Memory B cell (primary cell): ENCODE measurements at places on chromosomes 5 and 9.

DNA sequence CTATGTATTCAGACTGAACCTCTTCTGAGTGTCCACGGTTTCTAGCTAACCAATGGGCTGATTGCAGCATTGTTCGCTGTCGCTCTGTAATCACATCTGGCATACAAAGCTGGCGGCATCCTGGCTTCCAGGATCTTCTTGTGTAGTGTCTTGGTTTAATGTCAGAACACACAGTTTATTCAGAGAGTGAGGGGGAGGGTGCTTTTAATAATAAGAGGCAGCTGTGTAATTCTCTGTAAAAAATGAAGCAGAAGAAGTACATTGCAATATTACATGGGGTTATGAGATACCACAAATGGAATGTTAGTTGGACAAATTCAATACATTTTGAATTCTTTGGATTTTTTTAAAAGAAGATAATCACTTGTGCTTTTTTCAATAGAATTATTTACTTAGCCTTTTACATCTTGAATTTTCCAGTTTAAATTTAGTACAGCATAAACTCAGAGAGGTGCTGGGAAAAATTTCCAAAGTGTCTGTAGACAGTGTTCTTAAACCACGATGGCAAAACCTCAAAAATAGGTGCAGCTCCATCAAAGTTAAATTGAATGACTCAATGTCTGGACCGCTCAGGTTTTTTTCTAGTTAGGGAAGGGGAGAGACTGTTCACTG lies 206.0 kb downstream of the PCSK1 start:
- no peak for DNase-seq

GRCh38 chr9:109945573-109945972 lies 165.6 kb downstream of the PALM2AKAP2 start:
- no peak for DNase-seq

DNA sequence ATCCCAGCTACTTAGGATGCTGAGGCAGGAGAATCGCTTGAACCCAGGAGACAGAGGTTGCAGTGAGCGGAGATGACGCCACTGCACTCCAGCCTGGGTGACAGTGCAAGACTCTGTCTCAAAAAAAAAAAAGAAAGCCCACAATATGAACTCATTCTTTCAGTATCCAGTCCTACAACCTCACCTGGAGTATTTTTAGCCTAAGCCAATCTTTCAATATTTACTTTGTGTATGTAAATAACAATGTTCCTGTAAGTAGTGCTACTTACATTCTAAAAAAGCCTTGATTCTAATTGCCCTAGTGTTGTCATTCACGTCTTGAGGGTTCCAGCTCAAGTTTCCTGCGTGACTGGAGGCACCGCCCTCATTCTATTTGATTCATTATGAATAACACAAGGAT lies 62.0 kb downstream of the BHMT start:
- no peak for DNase-seq

GRCh38 chr9:116162241-116162781 lies 8.7 kb downstream of the PAPPA start:
- DNase-seq: no peak

DNA sequence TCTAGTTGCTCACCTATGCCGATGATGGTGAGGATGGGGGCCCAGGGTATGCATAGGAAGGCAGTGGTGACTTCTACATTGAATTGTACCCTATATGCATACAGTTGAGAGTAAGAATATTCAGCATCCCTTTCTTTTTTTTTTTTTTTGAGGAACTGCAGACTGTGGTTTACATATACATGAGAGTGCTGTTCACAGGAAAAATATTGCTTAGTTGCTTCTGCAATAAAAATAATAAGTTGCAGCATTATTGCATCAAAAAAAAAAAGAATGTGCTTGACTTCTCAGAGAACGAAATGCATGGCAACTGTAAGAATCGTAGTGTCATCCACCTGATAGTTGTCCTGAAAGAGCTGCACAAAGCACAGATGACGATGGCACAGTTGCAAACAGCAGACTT lies 52.8 kb downstream of the PTCD2 start:
- DNase-seq: no peak

GRCh38 chr5:10860645-10861422 lies 99.8 kb upstream of the DAP start:
- DNase-seq: no peak

DNA sequence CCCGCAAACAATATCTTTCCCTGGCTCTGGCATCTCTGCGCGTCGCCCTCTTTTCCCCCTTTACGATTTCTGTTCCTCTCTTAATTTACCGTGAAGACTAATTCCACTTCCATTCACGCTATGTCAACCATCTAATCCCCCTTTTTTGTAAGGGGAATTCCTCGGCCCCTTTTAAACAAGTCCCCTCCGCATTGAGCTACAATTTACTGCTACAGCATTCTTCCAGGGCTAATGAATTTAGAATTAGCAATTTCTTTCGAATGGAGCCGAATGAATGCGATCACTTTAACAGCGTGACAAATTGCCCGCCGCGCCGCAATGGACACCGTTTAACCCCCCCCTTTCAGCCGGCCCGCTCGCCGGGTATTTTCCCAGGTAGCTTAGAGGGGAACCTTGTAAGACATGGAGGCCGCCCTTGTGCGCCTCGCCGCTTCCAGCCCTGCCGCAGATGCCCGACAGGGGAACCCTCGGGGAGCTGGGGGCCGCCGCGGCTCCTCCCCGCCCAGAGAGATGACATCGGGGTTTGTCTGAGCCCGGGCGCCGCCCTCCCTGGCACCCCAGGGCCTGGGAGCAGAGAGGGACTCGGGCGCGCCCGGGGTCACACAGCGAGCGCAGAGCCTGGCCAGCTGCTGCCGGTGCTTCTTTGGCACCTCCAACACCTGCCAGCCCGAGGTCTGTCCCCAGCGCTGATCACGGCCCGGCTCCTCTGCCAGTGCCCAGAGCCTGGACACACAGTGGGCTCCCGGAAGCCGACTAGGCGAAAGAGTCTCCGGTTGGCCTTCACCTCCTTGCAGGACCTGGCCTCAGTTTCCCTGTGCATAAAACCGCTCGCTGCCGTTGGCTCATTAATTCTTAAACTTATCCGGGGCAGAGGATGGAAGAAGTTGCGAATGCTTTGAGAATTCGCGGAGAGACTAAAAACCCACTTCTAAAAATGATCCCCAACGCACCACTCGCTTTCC lies 1.3 kb downstream of the PRDM12 start:
- no peak for DNase-seq

GRCh38 chr9:108751369-108751768 lies 104.4 kb downstream of the ACTL7B start:
- no peak for DNase-seq

DNA sequence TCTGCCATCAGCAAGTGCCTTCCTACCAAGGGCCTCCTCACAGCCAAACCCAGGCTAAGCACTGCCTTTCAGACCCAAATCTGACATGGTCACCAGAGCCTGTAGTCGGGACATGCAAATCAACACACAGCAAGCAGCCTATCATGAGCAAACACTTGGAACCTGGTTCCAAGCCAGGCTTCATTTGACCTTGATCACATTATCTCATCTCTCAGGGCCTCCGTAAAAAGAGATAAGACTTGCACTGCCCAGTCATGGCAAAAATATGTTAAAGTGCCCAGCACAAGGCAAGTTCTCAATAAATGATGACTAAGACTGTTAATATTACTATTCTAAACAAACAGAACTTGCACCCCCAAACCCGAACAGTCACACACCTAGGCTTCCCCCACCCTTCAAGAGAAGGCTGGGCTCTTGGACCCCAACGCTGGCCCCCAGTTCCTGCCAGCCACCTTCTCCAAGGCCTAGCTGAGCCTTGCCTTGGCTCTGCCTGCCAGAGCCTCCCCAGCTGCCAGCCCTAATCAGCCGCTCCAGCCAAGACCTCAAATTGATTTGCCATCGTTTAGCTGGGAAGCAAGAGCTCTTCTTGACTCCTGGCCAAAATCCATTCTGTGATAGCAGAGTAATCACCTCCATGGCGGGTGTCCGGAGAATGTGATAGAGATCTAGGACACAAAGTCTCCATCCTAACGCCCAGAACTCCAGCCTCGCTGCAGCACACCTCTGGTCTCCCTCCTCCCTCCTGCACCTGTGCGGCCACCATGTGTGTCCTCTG lies 18.7 kb downstream of the CPLX2 start:
- no peak for DNase-seq

GRCh38 chr5:10596886-10597451 lies 33.1 kb downstream of the ANKRD33B start:
- no peak for DNase-seq

- DNase-seq: no peak
These were observed 10.9 kb downstream of the CCDC127 start for GRCh38 chr5:206927-207536.

- no peak for DNase-seq
These were observed 147.8 kb upstream of the CCNH start for GRCh38 chr5:87560528-87560927.

DNA sequence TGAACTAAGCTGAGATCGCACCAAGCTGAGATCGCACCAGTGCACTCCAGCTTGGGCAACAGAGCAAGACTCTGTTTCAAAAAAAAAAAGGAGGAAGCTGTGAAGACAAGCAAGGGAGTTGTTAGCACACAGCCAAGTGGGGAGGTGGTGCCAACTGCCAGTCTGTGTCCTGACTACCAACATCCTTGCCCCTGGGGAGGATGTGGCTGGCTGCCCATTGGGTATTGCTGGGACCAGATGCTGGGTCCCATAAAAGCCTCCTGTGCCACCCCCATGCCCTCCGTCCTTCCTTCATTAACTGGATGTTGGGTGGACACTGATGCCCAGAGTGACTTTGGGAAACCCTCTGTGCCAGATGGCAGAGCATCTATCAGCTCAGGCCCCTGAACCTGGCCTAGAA lies 157.1 kb upstream of the COL5A1 start:
- DNase-seq: no peak

- no peak for DNase-seq
These were observed 1348.3 kb upstream of the CDH6 start for GRCh38 chr5:29845206-29845605.

- DNase-seq: no peak
These were observed 201.9 kb downstream of the ZNF608 start for GRCh38 chr5:124544366-124545055.

GRCh38 chr5:179913461-179913860 lies 5.8 kb upstream of the TBC1D9B start:
- DNase-seq: no peak

DNA sequence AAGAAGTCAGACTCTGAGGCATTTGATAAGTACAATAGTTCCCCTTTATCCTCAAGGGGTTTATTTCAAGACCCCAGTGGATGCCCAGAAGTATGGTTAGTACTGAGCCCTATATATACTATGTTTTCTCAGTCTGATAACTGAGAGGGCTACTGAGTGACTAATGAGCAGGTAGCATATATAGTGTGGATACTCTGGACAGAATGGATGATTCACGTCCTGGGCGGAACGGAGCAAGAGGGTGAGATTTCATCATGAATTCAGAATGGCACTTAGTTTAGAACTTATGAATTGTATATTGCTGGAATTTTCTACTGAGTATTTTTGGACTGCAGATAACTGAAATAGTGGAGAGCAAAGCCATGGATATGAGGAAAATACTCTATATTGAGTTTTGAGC lies 457.6 kb downstream of the PLK2 start:
- no peak for DNase-seq

DNA sequence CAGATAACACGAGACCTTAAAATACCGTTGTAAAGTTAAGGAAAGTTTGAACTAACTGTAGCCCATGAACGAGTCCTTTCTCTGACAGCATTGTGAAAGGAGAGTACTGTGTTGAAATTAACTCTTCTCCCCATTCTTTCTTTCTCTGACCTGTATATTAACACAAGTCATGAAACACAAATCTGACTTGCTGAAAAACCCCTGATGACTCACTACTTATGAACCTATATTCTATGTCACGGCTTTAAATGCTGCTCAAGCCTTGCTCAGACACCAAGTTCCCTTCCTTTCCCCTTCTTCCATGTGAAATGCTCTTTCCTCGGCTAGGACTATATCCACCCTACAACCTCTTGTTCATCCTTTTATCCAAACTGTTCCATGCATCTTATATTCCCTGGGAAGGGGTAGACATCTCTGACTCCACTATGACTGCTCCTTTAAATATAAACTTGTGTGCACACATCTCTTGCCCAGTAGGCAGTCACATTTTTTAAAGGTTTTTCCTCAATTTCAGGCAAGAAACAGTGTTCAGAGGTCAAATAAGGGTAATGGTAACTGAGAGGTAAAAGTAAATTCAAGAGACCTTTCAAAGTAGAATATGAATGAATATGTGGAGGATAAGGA lies 142.9 kb downstream of the NFIB start:
- DNase-seq: no peak

DNA sequence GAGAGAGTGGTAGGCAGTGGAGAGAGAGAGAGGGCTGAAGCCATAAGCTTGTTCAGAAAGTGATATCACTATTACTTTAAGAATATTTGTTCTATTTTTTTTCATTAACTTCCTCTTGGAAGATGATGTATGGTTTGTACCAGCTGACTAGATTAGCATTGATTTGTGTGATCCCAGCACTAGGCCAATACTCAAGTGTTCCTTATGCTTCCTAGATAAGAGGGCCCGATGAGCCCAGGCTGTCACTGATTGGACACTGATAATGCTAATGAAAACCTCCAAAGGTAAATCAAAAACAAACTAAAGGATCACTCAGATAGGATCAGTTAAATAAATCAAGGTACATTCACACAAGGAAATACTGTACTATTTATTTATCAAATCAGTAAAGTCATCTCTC lies 52.7 kb upstream of the OTULINL start:
- no peak for DNase-seq

GRCh38 chr9:110173322-110173642 lies 34.7 kb downstream of the C9orf152 start:
- DNase-seq: no peak

- no peak for DNase-seq
These were observed 16.4 kb downstream of the JADE2 start for GRCh38 chr5:134541736-134542376.

- no peak for DNase-seq
These were observed 199.2 kb downstream of the TRIO start for GRCh38 chr5:14342306-14342705.

GRCh38 chr9:99878651-99879050 lies 27.8 kb upstream of the STX17 start:
- no peak for DNase-seq

- DNase-seq: no peak
These were observed 36.6 kb upstream of the FBXL7 start for GRCh38 chr5:15463231-15463980.

- DNase-seq: no peak
These were observed 22.5 kb upstream of the NINJ1 start for GRCh38 chr9:93156475-93157008.

DNA sequence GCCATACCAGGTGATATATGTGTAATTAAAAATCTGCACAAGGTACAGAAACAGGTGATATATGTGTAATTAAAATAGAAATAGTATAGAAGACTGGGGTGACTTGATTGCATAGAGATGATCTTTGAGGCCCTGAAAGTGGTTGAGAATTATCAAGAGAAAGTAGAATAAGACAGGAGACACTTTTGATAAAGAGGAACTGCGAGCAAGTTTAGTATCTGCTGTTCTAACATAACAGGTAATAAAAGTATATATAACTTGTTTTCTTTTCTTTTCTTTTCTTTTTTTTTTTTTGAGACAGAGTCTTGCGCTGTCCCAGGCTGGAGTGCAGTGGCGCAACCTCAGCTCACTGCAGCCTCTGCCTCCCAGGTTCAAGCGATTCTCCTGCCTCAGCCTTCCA lies 5.4 kb downstream of the SNX2 start:
- no peak for DNase-seq

- DNase-seq: no peak
These were observed 72.4 kb downstream of the MFAP3 start for GRCh38 chr5:154111214-154111613.
